Heart right ventricle (tissue), 16 donors: ENCODE measurements at places on chromosomes 13 and 19. TPM values are rescaled to one million over a fixed set of nuclear protein-coding genes. Genes with fewer than 3 reads are reported as not detected.

ZNF549 gene
- total RNA-seq: 3.7 TPM

ETV2 gene
- not detected for total RNA-seq

SYNE4 gene
- total RNA-seq: not detected

ZNF155 gene
- total RNA-seq: 5.0 TPM

KL gene
- total RNA-seq: 2.2 TPM
